ENCODE measurements at places on chromosomes 11 and 22. TPM values are rescaled to one million over a fixed set of nuclear protein-coding genes. Genes with fewer than 3 reads are reported as not detected.

ACRV1 gene
- total RNA-seq: not detected

ACR gene
- 0.89 TPM for total RNA-seq

SPDYC gene
- not detected for total RNA-seq

FAM227A gene
- 0.79 TPM for total RNA-seq

IL18BP gene
- 3.8 TPM for total RNA-seq

TRIM49 gene
- total RNA-seq: not detected

TRIM48 gene
- not detected for total RNA-seq

TRPM5 gene
- total RNA-seq: not detected

IRAG1 gene
- 11.8 TPM for total RNA-seq

OR5A1 gene
- total RNA-seq: not detected

CDC42BPG gene
- 0.71 TPM for total RNA-seq

SCUBE1 gene
- total RNA-seq: 0.03 TPM

POTEH gene
- total RNA-seq: not detected

SCN2B gene
- total RNA-seq: 6.7 TPM

TCN1 gene
- not detected for total RNA-seq

ASCL2 gene
- total RNA-seq: 0.51 TPM

TRIM51 gene
- not detected for total RNA-seq

- DNase-seq: no peak
These were observed 66.2 kb downstream of the COMMD9 start for GRCh38 chr11:36222831-36223635.

GRCh38 chr11:92558323-92558722, 333.7 kb downstream of the FAT3 start:
- DNase-seq: no peak

- DNase-seq: no peak
These were observed 41.6 kb downstream of the WEE1 start for GRCh38 chr11:9615031-9615451.

GRCh38 chr11:4960877-4961276, 5.4 kb upstream of the OR51A2 start:
- no peak for DNase-seq

- DNase-seq: no peak
These were observed 116.7 kb upstream of the SERPIND1 start for GRCh38 chr22:20656902-20657836.

- no peak for DNase-seq
These were observed 101.2 kb upstream of the HSD17B12 start for GRCh38 chr11:43579171-43579918.

- DNase-seq: no peak
These were observed 18.2 kb downstream of the ZBTB16 start for GRCh38 chr11:114077482-114078305.

DNA sequence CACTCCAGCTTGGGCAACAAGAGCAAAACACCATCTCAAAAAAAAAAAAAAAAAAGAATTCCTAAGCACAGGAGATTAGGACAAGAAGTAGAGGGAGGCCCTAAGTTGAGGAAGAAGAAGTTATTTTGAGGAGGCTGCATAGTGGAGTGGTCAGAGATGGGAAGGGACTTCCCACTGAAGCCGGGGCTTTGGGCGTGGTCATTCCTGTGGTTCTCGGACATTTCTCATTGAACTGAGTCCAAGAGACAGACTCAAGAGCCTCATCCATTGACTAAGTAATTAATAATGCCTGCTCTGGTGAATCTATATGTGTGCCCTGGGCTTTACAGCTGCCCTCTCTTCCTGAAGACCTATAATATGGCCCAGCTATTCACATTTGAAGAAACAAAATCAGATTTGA, 53.2 kb upstream of the FTH1 start:
- peak; percentile 26 for DNase-seq

- DNase-seq: no peak
These were observed 29.0 kb upstream of the VWA5A start for GRCh38 chr11:124085997-124086846.

DNA sequence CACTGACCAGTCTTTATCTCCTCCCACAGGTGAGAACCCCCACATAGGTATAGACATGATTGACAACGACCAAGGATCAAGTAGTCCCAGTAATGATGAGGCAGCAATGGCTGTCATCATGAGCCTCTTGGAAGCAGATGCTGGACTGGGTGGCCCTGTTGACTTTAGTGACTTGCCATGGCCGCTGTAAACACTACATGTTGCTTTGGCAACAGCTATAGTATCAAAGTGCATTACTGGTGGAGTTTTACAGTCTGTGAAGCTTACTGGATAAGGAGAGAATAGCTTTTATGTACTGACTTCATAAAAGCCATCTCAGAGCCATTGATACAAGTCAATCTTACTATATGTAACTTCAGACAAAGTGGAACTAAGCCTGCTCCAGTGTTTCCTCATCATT, 76.5 kb downstream of the BTBD10 start:
- no peak for DNase-seq

- no peak for DNase-seq
These were observed 12.3 kb downstream of the PDGFD start for GRCh38 chr11:104151404-104152204.

DNA sequence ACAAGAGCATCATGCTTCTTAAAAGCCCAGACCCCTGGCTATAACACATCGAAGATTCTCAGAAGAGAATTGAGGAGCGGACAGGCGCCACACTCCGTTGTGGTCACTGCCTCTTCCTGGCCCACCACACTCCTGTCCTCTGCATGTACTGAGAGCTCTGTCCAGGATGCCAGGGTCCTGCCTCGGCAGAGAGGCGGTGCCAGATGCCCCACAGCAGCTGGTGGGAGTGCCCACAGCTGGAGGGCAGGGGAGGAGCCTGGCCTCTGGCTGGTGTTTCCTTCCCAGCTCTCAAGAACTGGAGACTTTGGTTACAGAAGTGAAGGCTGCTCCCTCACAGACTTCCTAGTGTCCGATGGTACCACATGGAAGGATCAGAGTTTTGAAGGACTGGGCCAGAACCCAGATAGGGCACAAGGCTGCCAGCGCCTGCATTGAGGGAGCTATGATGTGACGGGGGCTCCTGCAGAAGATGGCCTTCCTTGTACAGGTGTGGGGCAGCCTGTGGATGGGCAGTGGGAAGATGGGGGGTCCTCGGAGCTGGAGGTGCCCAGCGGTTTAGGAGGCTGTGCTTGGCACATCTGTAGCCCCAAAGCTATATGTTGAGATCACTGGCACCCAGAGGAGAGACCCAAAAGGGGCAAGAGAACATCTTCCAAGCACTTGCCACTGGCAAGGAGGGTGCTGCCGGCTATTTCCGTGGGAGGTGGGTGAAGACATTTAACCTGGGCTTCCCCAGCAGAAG, 19.4 kb downstream of the RSPH14 start:
- peak; percentile 19 for DNase-seq

DNA sequence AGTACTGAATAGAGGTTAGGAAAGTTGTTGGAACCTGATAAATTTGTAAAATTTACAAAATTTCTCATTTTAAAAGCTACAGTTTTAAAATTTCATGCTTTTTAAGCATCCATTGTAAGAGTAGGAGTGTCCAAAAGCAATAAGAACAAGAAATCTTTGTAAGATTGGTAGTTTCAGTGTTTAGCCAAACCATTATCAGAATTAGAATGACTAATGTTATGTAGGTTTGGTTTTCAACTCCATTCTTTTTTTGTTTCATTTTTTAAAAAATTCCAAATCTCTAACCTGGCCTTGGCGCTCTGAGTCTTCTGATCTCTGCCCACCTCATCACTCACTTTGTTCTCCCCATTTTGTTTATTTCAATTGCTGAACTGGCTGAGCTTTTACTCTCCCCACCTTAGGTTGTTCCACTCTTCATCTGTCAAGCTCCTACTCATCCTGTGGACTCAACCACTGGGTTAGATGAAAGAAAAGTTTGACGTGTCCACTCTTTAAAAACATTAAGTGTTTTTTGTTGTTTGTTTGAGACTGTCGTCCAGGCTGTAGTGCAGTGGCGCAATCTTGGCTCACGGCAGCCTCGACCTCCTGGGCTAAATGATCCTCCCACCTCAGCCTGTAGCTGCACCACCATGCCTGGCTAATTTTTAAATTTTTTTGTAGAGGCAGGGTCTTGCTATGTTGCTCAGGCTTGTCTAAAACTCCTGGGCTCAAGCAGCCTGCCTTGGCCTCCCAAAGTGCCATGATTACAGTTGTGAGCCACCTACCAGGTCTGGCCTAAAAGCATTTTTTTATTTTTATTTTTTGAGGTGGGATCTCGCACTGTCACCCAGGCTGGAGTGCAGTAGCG, 14.0 kb downstream of the EP300 start:
- no peak for DNase-seq

- peak; percentile 35 for DNase-seq
These were observed 154.5 kb downstream of the CRYBB2 start for GRCh38 chr22:25373961-25374360.

DNA sequence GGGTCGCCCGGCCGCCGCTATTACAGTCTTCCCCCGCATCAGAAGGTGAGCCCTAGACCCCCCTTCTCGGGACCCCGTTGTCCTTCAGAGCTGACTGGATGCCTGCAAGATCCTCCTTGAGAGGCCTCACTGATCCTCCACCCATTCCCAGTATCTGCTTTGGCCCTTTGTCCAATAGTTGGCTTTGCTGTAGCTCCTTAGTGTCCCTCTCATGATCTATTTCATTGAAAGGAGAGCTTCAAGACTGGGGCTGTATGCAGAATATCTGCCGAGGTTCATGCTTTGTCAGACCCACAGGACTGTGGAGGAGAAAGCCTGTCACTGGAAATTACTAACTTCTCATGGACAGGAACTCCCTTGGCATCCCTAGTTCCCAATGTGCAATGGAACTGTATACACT, 499 bp downstream of the DLAT start:
- DNase-seq: no peak

DNA sequence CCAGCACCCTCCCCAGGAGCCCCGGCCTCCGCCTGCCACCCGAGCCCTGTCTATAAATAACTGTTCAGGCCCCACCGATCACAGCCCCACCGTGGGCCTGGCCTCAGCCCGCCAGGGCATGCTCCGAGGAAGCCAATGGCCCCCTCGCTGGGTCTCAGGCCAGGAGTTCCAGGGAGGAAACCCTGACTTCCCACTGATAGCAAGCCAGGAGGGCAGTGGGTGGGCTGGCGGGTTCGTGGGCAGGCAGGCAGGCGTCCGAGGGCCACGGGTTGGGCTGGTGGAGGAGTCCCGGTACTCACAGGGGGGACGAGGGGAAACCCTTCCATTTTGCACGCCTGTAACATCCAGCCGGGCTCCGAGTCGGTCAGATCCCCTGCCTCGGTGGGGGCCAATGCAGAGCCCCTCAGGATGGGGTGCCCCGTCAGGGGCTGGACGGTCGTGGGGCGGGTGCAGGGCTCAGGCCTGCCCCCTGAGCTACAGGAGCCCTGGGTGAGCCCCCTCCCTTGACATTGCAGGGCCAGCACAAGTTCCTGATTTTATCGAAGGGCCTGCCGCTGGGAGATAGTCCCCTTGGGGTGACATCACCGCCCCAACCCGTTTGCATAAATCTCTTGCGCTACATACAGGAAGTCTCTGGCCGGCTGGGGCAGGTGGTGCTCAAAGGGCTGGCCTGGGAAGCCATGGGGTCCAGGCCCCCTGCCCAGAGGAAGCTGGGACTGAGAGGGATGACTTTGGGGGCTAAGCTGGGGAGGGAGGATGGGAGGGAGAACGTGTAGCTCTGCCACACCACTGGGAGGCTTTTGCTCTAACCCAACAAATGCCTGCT, at the start of gene SPI1:
Gene SPI1, minus strand, starts transcription at position 538 of the 826 bp plus-strand sequence. Its CDS starts 194 bp downstream, at position 344.
- peak; percentile 82 for DNase-seq

GRCh38 chr11:34478845-34479663, 34.5 kb downstream of the ELF5 start:
- no peak for DNase-seq

DNA sequence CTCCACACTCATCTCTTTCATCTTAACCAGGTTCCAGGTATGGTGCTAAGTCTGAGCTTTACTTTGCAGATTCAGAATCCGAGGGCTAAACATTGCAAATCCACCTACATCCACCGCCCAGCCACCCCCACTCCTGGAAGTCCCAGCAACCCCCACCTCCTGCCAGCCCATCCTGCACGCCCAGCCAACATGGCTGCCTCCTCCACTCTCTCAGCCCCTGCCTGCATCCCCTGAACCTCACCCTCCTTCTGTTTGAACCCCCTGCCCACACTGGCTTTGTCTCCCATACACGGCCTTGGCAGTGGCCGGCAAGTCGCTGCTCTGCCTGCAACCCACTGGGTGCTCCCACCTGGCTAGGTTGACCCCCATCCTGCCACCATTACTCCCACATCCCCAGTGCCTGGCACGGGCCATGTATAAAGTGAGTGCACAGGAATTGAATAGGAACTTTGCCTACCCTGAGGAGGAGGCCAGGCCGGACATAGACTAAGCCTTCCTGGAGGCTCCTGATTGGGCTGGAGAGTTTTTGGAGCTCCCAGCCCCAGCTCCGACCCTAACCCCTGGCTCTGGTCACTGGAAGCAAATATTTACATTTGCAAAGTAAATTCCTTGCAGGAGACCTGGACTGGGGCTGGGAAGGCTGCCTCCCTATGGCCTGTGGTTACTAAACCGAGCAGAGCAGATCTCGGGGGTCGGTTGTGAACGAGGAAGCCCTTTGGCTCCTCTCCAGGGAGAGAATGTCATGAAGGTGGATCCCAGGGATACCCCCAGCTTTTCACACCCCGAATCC, 14.4 kb downstream of the EMID1 start:
- no peak for DNase-seq

GRCh38 chr11:93746101-93746500, 4.6 kb downstream of the C11orf54 start:
- no peak for DNase-seq

DNA sequence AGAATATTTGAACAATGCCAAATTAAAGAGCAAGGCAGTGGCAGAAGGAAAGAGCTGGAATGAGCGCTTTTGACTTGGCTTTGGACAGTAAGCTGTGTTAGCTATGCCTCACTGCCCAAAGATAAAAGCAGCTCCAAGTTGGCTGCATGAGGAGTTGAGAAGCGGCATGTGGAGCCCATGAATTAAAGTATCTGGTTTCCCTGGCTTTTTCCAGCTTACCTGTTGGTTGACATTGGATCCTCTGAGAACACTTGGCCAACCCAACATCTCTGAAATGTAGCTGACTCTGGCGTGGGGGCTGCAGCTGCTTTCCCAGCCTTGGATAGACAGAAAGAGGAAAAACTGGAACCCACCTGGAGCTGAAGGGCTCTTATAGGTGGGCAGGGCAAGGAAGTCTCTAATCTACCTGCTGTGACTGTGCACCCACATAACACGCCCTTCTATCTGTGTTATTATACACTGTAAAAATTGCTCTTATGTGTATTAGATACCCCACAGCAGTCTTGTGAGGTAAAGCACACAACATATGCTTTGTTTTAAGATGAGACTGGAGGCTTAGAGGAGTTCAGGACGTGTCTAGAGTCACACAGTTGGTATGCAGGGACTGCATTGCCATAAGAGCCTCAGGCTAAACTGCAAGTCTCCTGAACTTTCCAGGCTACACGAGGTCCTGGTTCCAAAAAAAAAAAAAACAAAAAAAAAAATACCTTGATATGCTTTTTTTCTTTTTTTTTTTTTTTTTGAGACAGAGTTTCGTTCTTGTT, 5.8 kb downstream of the UBASH3B start:
- DNase-seq: no peak
